ENCODE measurements at places on chromosomes 2 and 18. TPM values are rescaled to one million over a fixed set of nuclear protein-coding genes. Genes with fewer than 3 reads are reported as not detected.

NEB gene
- total RNA-seq = 0.09 TPM

DNA sequence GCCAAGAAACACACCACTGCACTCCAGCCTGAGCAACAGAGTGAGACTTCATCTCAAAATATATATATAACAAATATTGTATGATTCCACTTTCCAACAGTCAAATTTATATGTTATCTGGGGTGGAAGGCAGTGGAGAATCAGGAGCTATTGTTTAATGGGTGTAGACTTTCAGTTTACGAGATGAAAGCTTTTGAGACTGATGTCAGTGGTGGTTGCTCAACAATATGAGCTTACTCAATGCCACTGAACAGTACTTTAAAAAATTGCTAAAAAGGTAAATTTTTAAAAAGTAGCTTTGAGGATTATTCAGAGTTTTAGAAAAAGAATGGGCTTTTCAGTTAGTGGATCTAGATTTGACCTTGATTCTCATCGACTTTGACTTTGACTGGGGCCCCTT lies 105.9 kb upstream of the ST6GAL2 start:
- H3K4me3 ChIP-seq = no peak overlapping the region
- H3K27me3 ChIP-seq = no peaks in the 10 kb centered on the region
- DNase-seq = no peak
- no peaks in the 10 kb centered on the region for H3K36me3 ChIP-seq

TANK gene
- 97.2 TPM for total RNA-seq

ALPP gene
- not detected for total RNA-seq

GRCh38 chr2:22355816-22356433 lies 1029.1 kb upstream of the KLHL29 start:
- H3K4me3 ChIP-seq = no peak overlapping the region
- H3K27me3 ChIP-seq = no peaks in the 10 kb centered on the region
- no peaks in the 10 kb centered on the region for H3K4me1 ChIP-seq
- H3K27ac ChIP-seq = no peak overlapping the region
- no peaks in the 10 kb centered on the region for H3K36me3 ChIP-seq

CNTNAP5 gene
- total RNA-seq = not detected

MARCHF4 gene
- not detected for total RNA-seq

TEX44 gene
- total RNA-seq = not detected

MOCOS gene
- 0.57 TPM for total RNA-seq

DNA sequence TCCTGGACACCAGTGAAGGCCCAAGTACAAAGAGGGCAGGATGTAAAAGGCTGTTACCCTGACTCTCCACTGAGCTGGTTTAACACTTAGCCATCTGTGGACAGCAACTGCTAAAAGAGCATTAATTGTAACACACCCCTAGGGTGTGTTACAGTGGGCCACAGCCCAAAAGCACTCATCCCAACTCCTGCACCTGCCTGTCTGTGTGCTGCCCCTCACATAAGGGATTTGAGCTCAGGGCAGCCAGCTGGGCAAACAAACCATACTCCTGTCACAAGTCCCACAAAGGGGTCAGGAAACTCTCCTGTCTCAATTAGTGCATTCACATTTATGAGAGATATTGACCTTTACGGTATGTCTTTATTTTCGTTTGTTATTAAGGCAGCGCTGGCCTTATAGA lies 833.1 kb upstream of the NXPH2 start:
- no peak overlapping the region for H3K27ac ChIP-seq
- no peak for DNase-seq
- H3K27me3 ChIP-seq = no peaks in the 10 kb centered on the region
- H3K4me1 ChIP-seq = no peaks in the 10 kb centered on the region

STEAP3 gene
- total RNA-seq = 0.19 TPM

- no peak for DNase-seq
- no peak overlapping the region for H3K27ac ChIP-seq
- peaks cover 5% of the 10 kb centered on the region for H3K27me3 ChIP-seq
- no peaks in the 10 kb centered on the region for H3K36me3 ChIP-seq
These were observed 88.1 kb downstream of the MCFD2 start for GRCh38 chr2:46827274-46828134.

GAREM1 gene
- not detected for total RNA-seq

DNA sequence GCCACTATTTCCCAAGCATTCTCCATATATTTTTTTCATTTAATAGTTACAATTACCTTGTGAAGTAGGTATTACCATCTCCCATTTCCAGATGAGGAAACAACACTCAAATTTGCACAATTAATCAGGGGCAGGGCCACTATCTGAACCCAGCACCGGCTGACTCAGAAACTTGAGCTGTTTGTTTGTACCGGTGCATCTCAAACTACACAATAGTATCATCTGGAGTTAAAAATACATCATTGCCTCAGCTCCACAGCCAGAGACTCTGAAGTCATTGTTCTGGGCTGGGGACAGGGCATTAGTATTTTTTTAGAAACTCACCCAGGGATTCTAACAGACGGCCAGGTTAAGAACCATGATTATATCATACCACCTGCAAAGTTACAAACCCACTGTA lies 55.9 kb downstream of the CDCA7 start:
- H3K4me1 ChIP-seq = no peaks in the 10 kb centered on the region
- H3K27me3 ChIP-seq = peaks cover 28% of the 10 kb centered on the region
- H3K36me3 ChIP-seq = no peaks in the 10 kb centered on the region

CDCA7 gene
- total RNA-seq = 116 TPM

KATNAL2 gene
- not detected for total RNA-seq

DYNAP gene
- total RNA-seq = not detected

MEX3C gene
- total RNA-seq = 57.4 TPM

FRZB gene
- not detected for total RNA-seq

FOXI3 gene
- total RNA-seq = not detected

GRCh38 chr2:85867556-85868292 lies 21.1 kb downstream of the ST3GAL5 start:
- H3K27me3 ChIP-seq = no peaks in the 10 kb centered on the region
- H3K4me1 ChIP-seq = peaks cover 34% of the 10 kb centered on the region
- peaks cover 27% of the 10 kb centered on the region for H3K36me3 ChIP-seq

Data from activated CD4-positive, alpha-beta T cell treated with anti-CD3 and anti-CD28 coated beads, Interleukin-2, amount 10 ng/mL, durations not matched to agents 24 days and 14 days (primary cell).